Cortex of kidney (tissue), 1 donor: ENCODE measurements at places on chromosomes 12 and 14.

DNA sequence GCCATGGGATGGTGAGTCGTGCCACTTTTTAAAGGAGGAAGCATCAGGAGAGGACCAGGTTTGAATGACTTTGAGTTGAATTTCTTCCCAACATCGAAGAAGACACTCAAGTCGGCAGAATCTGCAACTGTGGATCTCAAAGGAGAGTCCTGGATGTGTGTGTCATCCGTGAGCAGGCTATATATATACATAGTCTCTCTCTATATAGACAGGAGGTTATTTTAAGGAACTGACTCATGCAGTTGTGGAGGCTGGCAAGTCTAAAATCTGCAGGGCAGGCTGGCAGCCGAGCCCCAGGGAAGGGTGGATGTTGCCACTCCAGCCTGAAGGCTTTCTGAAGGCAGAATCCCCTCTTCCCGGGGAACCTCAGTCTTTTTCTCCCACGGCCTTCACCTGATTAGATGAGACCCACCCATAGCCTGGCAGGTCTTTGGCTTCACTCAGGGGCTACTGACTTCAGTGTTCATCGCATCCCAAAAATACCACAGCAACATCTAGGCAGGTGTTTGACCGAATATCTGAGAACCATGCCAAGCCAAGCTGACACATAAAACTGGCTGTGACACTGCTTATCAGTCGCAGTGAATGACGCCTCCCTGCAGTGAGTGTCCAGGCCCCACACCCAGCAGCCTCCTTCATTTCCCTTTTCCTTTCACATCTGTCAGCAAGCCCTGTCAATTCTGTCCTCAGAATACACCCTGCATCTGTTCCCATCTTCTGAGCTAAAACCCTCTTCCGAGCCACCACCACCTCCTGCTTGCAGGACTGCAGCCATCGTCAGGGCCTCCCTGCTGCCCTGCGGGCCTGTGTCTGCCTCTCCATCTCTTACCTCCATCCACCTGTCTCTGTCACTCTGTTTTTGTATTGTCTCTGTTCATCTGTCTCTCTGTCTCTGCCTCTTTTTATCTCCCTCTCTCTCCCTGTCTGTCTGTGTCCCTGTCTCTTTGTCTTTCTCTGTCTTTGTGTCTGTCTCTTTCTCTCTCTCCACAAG lies 54.0 kb downstream of the ZNF664 start:
- no peak for DNase-seq

DNA sequence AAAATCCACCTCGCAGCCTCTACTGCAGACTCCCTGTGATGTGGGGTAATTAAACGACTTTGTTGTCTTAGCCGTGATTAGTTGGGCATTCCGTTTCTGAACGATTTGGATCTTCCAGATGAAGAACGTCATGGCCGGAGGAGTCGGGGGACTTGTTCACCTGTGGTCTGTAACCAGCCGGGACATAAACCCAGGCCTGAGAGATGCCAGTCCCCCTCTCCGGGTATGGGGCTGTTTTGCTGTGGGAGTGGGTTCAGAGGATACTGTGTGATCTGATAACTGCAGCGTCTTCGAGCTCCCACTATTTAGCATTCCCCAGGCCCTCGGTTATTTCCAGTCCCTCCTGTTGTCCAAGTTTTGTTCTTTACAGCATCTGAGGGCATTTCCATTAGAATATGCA lies 96.1 kb downstream of the PIWIL1 start:
- DNase-seq: no peak

DNA sequence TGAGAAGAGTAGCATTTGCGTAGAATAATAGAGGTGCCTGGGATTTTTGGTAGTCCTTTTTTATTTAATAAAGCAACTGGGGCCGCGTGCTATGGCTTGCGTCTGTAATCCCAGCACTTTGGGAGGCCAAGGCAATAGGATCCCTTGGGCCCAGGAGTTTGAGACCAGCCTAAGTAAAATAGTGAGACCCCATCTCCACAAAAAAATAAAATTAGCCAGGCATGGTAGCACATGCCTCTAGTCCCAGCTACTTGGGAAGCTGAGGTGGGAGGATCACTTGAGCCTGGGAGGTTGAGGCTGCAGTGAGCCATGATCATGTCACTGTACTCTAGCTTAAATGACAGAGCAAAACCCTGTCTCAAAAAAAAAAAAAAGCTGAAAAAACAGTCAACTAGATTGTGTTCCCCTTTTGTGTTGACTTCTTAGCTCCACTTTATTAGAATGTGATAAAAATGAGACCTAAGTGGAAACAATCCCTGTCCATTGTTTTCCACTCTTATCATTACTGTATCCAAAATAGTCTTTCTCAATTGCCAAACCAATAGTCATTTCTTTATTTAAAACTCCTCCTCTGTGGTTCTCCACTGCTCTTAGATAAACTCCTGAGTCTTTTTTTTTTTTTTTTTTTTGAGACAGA lies 7.4 kb downstream of the PRKCH start:
- DNase-seq: no peak

GRCh38 chr12:3944620-3945019 lies 71.4 kb upstream of the PARP11 start:
- DNase-seq: no peak
